ENCODE measurements at places on chromosomes 7 and 10. TPM values are rescaled to one million over a fixed set of nuclear protein-coding genes. Genes with fewer than 3 reads are reported as not detected.

Gene CPXM2
- total RNA-seq, result 2.9 TPM

Gene HIBADH
- 30.1 TPM for total RNA-seq

Gene TMEM72
- not detected for total RNA-seq

- no peak for DNase-seq
- H3K4me3 ChIP-seq, result no peak overlapping the region
- no peak overlapping the region for H3K27ac ChIP-seq
- no peaks in the 10 kb centered on the region for H3K4me1 ChIP-seq
Observed at GRCh38 chr7:158247758-158248487, 339.7 kb downstream of the PTPRN2 start.

DNA sequence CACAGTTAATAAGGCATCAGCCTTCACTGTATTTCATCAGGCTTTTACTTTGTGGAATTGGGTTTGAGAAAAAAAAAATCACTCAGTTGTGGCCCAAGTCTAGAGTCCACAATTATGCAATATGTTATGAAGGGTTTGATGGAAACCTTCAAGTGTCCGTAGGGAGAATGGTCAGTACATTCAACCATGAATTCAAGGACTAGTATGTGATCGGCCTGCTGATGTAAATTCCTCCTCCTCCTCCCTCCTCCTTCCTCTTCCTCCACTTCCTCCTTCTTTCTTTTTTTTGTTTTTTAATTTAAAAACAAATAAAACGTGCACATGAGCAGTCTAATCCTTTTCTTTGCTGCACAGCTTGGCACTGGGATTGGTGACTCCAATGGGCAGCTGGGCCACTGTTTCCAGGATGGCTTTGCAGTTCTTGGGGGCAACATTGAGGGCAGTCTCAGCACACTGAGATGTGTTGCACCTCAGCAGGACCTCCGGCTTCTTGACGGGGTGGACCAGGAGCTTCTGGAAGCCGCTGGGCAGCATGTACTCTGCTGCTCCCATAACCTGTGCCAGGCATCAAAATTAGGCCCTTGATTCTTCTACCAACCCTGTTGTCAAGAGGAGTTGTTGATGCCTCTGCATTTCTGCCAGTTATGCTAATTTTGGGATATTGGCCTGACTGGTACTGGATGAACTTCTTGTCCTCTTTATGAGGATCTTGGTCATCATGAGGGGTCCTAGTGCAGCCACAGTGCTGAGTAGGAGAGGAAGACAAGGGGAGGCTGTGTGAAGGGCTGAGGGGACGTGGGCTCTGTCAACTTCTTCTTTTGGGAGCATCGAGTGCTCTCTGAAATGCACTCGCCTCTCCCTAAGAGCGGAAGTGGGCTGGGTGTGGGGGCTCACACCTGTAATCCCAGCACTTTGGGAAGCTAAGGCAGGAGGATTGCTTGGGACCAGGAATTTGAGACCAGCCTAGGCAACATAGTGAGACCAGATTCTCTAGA lies 9.3 kb upstream of the IL2RA start:
- H3K4me3 ChIP-seq, result no peak overlapping the region
- DNase-seq, result no peak
- no peaks in the 10 kb centered on the region for H3K27me3 ChIP-seq
- H3K4me1 ChIP-seq, result no peaks in the 10 kb centered on the region
- no peaks in the 10 kb centered on the region for H3K36me3 ChIP-seq
